ENCODE measurements at places on chromosomes 2 and 18. TPM values are rescaled to one million over a fixed set of nuclear protein-coding genes. Genes with fewer than 3 reads are reported as not detected.

SERPINB4 gene
- not detected for total RNA-seq

DNA sequence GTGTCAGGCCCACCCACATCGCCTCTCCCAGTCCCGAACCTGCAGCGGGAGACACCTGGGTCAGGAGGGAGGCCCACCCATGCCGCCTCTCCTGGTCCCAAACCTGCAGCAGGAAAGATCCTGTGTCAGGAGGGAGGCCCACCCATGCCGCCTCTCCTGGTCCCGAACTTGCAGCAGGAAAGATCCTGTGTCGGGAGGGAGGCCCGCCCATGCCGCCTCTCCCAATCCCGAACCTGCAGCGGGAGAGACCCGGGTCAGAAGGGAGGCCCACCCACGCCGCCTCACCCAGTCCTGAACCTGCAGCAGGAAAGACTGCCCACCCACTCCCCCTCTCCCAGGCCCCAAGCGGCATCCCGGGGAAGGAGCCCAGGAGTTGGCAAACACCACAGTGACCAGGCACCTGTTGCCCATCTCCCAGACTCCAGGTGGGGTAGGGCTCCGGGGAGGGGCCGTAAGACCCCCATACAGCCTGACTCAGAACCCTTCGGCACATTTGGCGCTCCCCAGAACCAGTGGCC is 7.8 kb downstream of the SLC66A2 start:
- no peak for DNase-seq

POTEE gene
- 0.48 TPM for total RNA-seq

- no peak for DNase-seq
Measured at GRCh38 chr2:173126819-173127218, 51.2 kb downstream of the MAP3K20 start.

DNA sequence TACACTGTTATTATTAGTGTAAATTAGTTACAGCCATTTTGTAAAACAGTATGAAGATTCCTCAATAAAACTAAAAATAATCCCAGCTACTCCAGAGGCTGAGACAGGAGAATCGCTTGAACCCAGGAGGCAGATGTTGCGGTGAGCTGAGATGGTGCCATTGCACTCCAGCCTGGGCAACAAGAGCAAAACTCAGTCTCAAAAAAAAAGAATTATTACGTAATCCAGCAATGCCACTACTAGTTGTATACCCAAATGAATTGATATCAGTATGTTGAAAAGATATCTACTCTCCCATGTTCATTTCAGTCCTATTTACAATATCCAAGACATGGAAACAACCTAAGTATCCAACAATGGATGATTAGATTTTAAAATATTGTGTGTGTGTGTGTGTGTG is 313.6 kb downstream of the EPHA4 start:
- no peak for DNase-seq

DNA sequence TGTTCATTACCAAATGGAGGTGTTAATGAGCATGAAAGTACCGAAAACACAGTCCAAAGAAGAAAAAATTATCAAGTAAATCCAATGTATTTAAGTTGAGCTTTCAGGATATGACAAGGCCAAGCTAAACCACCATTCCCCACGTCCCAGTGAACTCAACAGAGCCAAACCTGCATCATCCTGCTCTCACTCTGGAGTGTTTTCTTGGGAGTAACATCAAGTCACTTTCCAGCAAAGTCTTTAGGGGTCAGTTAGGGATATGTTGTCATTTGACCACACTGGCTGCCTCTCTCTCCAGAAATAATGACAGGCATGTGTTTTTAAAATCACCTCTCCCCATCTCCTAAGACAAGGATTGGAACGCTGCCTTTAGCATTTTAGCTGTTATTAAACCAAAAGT is 140.5 kb downstream of the SRBD1 start:
- no peak for DNase-seq

GRCh38 chr2:45746888-45747287 is 95.4 kb downstream of the PRKCE start:
- no peak for DNase-seq

GRCh38 chr2:26144031-26144430 is 28.9 kb upstream of the GAREM2 start:
- DNase-seq: no peak
